ENCODE measurements at places on chromosomes 5 and 9. TPM values are rescaled to one million over a fixed set of nuclear protein-coding genes. Genes with fewer than 3 reads are reported as not detected.
A peak's percentile ranks its signal among the peaks of the same experiment; 100 is the strongest.

The BAAT gene
- total RNA-seq = 0.13 TPM

The ANKRD34B gene
- not detected for total RNA-seq

The PFN3 gene
- not detected for total RNA-seq

The TAF11L10 gene
- total RNA-seq = not detected

The CSF2 gene
- not detected for total RNA-seq

The PCDHB15 gene
- total RNA-seq = 4.3 TPM

The PHYHD1 gene
- 4.6 TPM for total RNA-seq

The MSX2 gene
- total RNA-seq = 31.9 TPM

GRCh38 chr5:111859533-111860270 lies 102.7 kb upstream of the NREP start:
- no peak for DNase-seq

DNA sequence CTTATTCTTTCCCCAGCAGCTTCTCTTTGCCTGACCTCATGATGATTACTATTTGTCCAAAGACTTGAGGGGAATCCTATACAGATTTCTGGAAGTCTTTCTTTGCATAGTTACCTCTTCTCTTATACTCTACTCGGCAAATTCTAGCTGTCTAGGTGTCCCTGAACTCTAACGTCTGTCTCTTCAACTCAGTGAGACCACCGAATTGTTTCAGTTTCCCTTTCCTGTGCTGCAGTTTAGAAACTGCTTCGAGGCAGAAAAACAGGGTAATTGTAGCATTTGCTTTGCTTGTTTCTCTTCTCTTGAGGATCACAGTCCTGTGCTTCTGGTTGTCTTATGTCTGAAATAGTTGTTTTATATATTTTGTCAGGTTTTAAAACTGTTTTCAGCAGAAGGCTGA lies 14.8 kb downstream of the LVRN start:
- no peak for DNase-seq

- peak; percentile 87 for DNase-seq
Observed at GRCh38 chr5:142280066-142281007, 44.5 kb downstream of the SPRY4 start.

DNA sequence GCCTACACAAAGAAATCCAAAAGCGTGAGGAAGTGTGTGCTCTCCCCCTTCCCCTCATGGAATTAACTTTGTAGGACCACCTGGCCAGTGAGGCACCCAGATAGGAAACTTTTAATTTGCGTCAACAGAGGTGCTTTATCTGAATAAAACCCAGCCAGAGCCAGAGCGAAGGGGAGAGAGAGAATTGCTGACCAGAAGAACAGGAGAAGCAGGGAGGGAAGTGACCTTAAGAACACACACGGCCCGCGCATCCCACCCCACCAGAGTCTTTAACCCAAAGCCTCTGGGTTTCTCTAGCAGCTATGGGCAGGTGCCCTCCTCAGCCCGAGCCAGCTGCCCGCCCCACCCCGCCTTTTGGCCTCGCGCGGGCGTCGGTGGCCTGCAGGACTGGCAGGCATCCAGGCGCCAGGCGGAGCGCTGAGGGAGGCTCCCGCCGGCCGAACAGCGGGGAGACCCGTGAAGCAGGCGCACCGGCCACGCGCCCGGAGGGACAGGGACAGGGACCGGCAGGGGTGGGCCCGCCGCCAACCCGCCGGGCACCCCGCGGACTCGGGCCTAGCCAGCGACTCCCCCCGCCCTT lies 580 bp downstream of the ERAP1 start:
- DNase-seq = peak; percentile 93

DNA sequence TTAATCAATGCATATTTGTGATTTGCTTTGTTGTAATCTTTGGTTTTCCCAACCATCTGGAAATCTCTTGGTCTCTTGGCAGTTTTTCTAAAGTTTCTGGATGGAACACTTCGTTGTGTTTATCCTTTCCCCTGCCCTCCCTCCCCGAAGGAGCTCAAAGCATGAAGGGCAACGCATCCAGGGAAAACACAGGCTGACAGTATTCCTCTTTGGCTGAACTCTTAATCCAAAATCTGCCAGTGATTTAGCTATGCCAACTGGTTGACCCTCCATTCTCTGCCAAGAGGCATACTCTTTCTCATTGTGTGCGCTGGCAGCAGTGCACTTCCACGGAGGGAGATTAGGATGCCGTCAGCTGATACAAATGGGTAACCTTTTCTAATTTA lies 20.5 kb downstream of the ZBTB34 start:
- no peak for DNase-seq

GRCh38 chr9:115672477-115673316 lies 480.9 kb upstream of the PAPPA start:
- DNase-seq = peak; percentile 85

GRCh38 chr9:12503606-12504122 lies 189.5 kb upstream of the TYRP1 start:
- DNase-seq = no peak

DNA sequence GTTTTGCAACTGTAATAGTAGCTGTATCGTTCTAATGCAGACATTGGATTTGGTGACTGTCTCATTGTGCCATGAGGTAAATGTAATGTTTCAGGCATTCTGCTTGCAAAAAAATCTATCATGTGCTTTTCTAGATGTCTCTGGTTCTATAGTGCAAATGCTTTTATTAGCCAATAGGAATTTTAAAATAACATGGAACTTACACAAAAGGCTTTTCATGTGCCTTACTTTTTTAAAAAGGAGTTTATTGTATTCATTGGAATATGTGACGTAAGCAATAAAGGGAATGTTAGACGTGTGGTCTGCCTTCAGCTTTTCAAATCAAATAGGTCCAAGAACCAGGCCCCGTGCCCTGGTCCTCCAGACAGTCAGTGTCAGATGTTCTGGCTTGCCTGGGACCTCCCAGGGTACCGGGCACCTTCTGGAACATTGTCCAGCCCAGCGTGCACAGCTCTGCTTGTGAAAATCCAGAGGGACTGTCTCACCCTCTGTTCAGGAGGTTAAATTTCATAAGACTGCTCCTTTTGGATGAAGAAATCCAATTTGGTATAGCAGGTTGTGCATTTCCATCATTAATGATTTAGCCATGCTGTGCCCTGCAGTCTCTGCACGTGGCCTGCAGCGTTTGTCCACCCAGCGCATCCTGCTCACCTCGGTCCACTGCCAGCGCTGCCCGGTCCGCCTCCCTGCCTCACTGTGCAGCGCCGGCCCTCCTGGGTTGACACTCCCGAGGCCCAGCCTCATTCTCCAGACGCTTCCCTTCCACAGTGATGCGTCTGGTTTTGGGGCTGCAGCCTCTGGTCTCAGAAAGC lies 6.6 kb upstream of the AHRR start:
- no peak for DNase-seq

DNA sequence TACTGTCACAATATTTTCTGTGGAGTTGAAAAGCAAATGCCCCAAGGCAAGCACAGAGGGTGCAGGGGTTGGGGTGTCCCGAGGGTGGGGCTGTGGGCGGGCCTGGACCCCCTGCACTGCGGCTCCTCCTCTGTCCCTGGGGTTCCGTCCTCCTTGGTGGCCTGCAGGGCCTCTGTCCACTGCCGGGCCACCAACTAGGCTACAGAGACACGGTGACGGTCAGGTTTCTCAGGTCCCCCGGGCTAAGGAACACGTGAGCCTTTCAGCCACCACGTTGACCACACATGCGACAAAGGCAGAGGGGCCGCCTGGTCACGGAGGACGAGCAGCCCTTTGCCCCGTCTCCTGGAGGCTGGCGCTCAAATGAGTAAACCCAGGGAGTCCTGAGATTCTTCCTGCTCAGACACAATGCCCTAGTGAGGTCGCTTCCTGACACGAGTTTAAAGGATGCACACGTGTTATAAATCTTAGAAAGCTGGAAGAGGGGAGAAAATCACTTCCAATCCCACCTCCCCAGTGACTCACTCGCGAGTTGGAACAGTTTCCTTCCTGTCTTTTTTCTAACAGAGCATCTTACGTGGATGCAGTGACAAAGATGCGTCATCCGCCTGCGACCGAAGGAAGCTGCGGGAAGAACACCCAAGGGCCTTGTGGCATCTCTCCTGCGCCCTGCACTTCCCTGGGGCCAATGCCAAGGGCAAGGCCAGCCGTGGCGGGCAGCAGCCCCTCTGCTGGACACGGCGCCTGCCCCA lies 24.8 kb upstream of the OBP2B start:
- DNase-seq = peak; percentile 67

GRCh38 chr5:156170351-156170961 lies 156.5 kb upstream of the SGCD start:
- no peak for DNase-seq

DNA sequence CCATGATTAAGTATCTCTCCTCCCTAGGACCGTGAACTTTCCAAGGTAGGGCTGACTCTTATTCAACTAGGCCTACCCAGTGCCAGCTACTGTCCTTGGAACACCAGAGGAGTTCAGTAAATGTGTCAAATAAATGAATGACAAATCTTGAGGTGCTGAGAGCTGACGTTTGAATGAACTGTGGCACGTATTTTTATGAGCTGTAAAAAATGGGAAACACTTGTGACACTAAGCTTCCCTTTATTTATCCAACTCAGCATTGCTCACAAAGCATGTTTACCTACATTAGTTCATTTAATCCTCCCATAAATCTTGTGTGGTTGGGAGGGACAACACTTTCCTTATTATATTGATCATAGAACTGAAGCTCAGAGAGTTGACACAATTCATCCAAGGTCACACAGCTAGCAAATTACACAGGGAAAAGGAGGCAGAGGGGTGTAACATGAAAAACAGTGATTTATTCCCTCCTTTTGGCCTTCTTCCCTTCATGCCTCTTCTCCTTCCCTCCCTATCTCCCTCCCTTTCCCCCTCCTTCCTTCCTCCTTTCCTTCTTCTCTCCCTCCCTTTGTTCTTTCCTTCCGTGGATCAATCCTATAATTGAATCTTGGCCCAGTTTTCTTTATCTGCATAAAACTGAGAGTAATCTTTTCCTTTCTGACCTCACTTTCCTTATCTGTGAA lies 412.6 kb downstream of the DMRT2 start:
- DNase-seq = no peak

GRCh38 chr9:132062806-132063205 lies 16.9 kb downstream of the MED27 start:
- no peak for DNase-seq

DNA sequence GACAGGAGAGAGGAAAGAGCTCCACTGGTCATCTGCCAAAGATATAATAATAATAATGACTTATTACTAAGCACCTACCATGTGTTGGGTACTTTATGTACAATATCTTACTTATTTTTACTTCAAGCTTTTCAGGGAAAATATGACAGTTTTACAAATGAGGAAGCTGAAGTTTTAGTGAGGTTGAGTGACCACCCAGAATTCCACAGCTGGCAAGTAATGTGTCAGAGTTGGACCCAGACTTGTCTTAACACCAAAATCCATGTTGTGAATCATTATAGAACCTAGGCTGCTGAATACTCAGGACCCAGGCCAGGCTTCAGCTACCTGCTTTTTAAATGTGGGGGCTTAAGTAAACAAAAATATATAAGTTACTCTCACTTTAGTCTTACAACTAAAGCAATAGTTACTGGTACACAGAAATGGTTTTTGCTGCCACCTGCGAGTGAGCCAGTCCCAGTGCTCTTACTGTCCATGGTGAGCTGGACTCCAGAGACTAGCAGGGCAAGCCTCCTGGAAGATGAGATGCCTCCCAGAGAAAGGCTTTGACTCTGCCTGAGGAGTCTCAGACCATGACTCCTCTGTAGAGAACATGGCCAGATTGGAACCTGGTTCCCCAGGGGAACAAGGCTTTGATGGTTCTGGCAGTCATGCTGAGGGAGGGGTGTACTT lies 29.9 kb downstream of the RUSC2 start:
- DNase-seq = no peak

- no peak for DNase-seq
Observed at GRCh38 chr9:68507130-68507805, 33.4 kb downstream of the TMEM252 start.

All from osteocyte (in vitro differentiated cells).